Jurkat, Clone E6-1 (cell line): ENCODE measurements at places on chromosomes 12 and 14.

GRCh38 chr12:109640961-109641360 is 67.4 kb downstream of the MVK start:
- no peak for DNase-seq

GRCh38 chr12:109714141-109714912 is 702 bp downstream of the FAM222A start:
- no peak for DNase-seq

DNA sequence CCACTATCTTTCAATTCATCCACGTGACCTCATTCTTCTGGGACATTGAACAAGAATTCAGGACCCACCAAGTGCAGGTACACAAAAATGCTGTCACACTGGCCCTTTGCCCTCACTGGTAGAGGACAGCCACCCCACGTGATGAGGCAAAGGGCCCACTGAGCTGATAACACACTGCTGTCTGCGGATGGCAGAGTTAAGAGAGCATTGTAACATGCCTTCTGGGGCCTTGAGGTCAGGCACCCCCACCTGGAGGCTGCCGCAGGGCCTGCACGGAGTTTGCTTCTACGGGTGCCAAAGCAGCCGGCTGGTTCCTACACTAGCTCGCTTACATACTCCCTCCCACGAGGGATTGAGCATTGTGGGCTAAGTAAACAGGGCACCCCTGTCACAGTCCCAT is 101.0 kb downstream of the LRIG3 start:
- no peak for DNase-seq

- DNase-seq = no peak
Measured at GRCh38 chr12:130192642-130193345, 30.5 kb downstream of the FZD10 start.

- no peak for DNase-seq
Measured at GRCh38 chr12:20289520-20289919, 78.8 kb upstream of the PDE3A start.

DNA sequence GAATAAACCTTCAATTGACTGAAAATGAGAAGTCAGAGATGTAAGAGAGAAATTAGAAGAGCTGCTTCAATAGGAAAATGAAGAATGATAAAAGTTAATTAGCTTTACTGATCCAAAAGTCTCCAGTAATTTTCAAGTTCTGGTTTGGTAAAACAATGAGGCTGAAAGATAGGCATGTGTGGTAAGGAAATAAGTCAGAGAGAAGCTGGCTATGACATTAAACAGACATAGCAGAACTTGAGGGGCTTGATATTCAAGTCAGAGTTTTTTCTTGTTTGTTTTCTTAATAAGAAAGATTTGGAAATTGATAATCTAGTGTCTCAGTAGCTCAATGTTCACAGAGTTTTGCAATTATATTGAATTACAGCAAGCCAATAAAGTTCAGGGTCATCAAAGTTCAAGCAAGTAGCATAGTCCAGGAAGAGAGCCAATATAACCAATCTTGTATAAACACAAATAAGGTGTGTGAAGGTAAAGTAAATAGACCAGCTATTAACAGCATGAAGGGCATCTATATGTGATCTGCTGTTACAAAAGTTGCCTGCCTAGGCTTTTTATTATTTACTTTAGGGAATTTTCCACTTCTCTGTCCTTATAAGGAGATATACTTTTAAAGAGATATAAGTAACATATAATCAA is 1111.5 kb downstream of the TRHDE start:
- no peak for DNase-seq
